ENCODE measurements at places on chromosomes 7 and 10.

DNA sequence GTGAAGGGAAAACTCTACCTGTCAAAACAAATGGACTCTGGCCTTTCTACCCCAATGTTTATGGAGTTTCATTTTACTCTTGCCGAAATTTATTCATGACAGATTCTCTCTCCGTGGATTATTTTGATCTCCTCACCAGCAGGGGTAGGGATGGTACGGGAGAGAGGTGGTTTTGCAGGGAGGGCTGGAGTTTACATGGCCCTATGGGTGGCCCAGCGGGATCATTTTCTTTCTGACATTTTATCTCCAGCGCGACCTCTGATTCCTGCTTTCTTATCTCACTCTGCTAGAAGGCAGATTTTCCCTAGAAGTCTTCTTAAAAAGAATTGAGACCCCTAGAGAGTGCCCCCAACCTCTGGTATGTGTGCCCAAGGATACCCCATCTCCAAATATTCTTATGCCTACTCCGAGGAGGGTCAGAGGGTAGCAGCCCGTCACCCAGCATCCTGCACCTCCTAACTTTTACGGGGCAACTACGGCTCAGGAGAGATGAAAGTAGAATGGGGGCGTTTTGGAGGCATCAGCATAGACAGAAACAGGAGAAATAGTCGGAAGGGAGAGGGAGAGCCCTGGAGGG is 10.1 kb upstream of the GATA3 start:
- DNase-seq = no peak

GRCh38 chr10:118544401-118544948 is 51.0 kb downstream of the PRLHR start:
- no peak for DNase-seq

DNA sequence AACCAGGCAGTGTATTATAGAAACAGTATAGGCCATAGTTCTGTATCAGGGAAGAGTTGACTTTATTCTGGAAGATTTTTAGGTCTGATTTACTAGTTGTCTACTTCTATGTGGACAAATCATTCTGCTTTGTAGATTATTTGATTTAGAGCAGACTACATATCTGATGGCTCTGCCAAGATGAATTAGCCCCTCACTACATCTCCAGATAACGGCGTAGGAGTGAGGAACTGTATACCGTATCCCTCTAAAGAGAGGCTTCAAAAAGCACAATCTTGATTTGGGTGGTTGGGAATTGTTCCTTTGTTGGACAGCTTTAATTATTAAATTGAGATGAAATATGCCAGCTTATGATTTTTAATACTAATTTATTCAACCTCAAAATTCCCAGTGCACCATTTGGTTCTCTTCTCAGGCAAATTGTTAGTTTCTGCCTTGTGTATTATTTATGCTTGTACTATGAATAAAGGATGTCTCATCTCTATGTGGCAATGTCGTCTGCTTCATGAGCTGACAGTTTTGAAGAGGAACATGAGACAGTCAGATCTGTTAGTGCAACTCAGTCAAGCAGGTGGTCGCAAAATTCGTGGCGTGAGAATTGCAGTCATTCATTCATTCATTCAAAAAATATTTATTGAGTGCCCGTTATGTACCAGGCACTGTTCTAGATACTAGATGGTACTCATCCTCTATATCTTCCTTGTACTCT is 422.8 kb downstream of the EXOC4 start:
- DNase-seq = no peak

DNA sequence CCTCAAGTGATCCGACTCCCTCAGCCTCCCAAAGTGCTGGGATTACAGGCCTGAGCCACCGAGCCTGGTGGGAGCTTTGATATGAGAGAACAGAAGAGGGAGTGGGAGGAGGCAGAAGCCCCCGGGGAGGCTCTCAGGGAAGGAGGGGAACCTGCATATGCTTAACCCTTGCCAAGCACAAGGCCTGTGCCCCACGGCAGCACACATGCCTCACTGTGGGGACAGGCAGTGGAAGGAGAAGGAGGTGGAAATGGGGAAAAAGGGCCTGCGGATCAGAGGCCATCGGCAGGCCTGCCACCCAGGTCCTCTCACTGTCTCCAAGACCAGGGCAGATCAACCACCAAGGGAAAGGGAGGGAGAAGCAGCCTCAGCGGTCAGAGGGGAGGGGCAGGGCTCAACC is 7.2 kb upstream of the GRID1 start:
- DNase-seq = no peak

DNA sequence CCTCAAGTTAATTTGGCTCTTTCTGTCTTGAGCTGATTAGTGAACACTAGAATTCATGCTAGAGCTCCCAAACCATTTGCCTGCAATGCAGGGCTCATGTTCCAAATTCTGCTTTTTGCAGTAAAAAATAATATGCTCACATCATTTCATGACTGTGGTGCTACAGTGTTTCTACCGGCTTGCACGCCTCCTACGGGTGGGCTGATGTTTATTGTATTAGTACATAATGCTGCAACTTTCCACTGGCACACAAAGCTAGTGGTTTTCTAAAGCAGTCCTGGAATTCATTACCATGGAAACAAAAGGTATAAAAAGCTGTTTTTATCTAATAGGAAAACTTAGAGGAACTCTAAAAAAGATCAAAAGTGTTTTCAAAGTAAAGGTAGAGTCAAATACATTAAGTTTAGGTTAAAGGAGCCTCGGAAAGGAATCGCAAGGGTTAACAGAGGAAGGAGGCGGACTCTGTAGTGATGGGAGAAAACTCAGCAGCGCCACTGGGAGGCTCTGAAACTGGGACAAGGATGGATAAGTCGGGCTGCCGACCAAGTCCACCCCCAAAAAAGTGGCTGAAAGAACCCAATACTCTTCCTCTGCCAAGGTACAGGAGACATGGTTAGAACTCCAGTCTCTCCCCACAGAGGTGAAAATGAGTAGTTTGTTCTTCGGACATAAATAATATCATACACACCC is 25.9 kb downstream of the GRM8 start:
- no peak for DNase-seq

GRCh38 chr7:4895766-4896165 is 12.2 kb upstream of the RADIL start:
- no peak for DNase-seq

DNA sequence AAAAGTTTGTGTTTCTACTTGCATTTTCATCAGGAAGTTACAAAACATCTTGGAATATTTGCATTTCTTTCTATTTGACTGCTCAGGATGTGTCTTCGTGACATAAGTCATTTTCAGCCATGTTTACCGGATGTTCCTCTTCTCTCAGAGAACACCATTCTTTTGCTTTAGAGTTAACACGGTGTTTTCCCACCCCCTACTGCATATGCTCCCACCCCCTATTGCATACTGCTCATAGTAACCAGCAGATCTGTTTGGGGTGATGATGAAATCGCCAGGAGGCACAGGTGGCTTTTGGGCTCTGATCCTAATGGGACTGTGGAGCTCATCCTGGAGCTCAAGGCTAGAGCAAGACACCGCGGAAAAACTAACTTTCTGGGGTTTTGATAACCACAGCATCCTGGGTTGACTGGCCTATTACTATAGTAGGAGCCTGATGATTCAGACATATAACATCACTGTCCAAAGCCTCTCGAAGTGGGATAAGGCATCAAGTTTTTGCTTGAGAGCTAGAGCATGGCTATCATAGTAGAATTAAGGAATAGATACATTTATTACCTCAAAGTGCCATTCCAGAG is 65.1 kb upstream of the BET1 start:
- no peak for DNase-seq

DNA sequence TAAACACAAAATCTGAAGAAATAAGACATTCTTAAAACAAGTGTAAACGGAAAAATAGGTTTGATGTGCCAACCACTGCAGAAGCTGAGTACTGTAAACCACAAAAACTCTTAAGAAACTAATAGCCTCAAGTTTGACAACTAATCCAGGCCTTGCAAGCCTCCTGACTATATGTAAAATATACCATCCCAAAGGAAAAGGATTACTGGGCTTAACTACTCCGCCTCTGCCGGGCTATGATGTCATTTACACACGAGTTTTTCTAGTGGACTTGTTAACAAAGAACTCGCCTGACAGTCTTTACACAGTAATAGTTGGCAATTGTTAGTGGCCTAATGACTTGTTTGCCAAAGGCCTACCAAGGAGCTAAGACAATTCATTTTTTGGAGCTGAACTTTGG is 2.1 kb downstream of the KIF5B start:
- no peak for DNase-seq

DNA sequence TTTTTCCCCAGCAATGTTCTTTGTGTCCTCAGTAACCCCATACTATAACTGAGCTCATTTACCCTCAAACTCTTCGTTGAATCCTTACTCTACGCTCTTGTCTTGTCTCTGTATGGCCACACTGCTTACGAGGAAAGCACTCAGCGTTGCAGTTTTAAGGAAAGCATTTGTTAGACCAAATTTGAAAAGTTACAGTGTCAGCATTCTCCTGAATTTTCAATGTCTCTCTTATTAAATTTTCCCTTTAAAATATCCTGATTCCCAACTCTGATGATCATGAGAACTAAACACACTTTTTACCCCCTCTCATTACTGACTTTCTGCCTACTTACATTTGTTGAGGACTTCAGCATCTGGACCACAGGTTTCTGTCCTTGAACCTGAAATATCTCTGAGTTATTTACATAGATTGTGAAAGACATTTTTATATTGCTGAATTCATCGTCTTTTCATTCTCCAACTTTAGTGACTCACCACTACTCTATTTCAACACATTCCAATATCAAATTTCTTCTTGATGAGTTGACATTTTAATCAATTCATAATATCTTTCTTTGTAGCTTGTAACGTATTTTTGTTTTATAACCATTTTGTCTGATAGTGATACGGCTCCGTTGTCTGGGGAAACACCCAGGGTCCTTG is 19.8 kb upstream of the VWDE start:
- no peak for DNase-seq

DNA sequence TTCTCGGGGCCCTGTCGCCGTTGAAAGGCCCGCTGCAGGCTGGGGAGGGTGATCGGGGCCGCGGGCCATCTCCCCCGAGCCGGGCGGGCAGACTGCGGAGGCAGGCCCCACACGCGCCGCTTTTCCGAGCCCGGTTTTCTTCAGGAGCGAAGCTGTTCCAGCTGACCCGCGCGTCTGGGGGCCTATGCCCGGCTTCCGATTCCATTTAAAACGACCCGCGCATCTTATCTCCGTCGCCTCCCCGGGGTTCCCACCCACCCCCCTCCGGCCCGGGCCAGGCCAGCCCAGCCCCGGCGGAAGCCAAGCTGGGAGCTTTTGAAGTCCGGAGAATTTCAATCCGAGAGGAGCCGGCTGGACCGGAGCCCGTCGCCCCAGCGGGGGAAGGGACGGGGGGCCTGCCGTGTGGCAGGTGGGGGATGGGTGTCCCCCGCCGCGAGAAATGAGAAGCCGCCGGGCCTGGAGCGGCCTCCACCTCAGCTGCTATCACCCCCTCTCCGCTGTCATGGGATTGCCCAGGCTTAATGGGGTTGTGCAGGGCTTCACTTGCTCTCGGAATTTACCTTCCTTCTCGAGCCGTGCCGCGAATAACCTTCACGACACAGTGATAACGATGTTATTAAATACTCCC is 3.1 kb upstream of the EVX1 start:
- DNase-seq = no peak

GRCh38 chr7:138542183-138542582 is 82.1 kb downstream of the TRIM24 start:
- DNase-seq = no peak

- no peak for DNase-seq
These were observed 111.6 kb downstream of the FAM53B start for GRCh38 chr10:124632566-124632965.

GRCh38 chr10:131450216-131450765 is 138.8 kb upstream of the TCERG1L start:
- no peak for DNase-seq

DNA sequence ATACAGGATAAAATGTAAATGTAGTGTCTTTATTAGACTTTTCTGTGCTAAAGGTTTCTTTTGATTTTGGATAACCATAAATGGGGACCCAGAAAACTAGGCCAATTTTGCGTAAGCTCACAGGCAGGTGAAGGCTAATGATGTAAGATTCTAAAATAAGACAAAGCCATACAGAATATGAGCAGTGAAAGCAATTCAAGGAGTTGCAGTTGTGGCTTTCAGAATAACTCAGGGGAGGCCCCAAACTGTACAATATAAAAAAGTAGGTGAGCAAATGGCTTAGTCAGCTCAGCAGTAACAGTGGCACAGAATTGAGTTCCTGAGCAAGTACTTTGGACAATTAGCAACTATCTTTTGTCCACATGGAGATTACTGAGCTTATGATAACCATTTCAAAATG is 81.7 kb upstream of the NRP1 start:
- no peak for DNase-seq

- DNase-seq = no peak
These were observed 12.2 kb downstream of the MDFIC start for GRCh38 chr7:114934086-114934485.

GRCh38 chr10:107986571-107986970 is 822.1 kb upstream of the SORCS1 start:
- no peak for DNase-seq
